ENCODE measurements at places on chromosomes 2 and 18.
A peak's percentile ranks its signal among the peaks of the same experiment; 100 is the strongest.

DNA sequence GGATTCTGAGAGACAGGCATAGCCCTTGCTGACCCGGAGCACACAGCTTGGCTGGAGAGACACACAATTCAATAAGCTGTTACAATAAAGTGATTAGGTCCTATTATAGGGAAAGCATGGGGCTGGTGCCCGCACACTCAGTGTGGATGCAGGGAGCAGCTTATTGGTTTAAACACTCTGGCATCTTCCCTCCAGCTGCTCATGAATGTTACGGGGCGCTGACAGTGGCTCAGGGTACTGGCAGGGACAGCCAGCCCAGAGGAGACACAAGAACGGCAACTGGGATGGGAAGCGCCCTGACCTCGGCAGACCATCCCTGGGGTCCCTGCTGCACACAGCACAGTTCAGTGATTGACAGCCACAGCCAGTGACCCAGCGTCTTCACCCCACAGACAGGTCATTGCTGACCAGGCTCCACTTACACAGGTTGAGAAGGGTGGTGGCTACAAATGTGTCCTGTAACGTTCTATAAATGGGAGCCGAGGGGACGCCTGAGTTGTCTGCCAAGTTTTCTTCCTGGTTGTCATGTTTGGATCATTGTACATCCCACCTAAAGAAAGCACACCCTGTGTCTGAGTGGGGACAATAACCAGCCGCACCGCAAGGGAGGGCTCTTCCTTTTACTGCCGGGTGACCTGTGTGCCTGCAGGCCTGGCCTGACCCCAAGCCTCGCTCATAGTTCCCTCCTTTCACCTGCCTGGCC lies 60.3 kb downstream of the SH3BP4 start:
- no peak for DNase-seq

- DNase-seq: no peak
Measured at GRCh38 chr2:232632904-232633412, 446 bp upstream of the EFHD1 start.

GRCh38 chr18:70417847-70418246 lies 129.0 kb downstream of the SOCS6 start:
- DNase-seq: no peak

DNA sequence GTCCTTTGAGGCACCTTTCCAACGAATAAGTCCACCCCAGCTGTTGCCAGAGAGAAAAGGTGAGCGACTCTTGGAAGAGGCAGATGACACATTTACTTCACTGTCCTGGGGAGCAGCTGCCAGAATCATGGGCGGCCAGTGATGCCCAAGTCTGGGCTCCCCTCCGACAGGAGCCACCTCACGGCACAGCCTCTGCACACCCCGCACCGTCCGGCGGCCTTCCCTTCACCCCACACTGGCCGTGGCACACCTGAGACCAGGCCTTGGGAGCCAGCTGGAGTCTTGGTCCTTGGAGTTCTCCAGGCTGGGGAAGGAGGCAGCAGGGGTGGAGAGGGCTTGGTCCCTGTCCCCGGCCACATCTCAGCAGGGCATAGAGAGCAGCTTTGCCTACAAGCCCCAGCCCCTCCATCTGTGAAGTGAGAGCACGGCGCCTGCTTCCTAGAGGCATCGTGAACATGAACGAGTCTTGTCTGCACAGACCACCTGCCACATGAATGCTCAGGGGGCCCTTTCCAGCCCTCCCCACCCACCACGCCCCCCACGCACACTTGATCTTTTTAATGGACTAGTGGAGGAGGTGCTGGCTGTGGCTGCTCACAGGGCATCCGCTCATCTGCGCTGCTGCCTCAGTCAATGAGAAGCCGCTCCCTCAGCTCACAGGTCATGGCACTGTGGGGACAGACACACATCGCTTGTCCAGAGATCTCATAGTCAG lies 400.2 kb upstream of the MYT1L start:
- no peak for DNase-seq

- no peak for DNase-seq
Measured at GRCh38 chr2:240328526-240328925, 106.9 kb upstream of the GPC1 start.

- DNase-seq: no peak
Measured at GRCh38 chr2:218218268-218219185, 1.5 kb downstream of the ARPC2 start.

DNA sequence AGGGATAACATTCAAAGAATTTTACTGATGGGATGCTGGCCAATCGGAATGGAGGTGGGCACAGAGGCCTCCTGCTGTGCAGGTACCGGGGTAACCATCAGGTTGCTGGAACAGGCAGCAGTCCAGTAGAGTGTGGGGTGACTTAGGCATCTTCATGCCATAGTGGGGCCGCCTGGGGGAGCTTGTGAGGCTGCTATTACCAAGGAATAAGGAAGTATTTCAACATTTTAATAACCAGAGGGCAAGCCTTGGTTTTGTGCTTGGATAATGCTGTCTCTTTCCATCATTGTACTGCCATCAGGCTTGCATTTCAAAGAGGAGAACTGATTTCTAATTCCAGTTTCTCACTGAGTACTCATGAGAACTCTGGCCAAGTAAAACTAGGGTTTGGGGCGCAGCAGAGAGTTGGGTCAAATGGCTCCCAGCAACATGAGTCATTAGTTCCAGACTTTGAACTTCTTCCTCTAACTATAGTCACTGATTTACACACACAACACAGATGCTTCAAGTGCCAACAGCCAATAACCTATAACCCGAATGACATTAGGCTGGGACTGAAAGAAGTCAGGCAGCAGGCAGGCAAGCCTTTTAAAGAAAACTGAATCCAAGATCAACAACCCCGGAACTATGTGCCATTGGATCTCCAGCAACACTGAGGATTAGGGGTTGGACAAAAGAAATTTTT lies 56.1 kb upstream of the FHL2 start:
- no peak for DNase-seq

- no peak for DNase-seq
Measured at GRCh38 chr18:12021077-12021476, 39.8 kb downstream of the IMPA2 start.

DNA sequence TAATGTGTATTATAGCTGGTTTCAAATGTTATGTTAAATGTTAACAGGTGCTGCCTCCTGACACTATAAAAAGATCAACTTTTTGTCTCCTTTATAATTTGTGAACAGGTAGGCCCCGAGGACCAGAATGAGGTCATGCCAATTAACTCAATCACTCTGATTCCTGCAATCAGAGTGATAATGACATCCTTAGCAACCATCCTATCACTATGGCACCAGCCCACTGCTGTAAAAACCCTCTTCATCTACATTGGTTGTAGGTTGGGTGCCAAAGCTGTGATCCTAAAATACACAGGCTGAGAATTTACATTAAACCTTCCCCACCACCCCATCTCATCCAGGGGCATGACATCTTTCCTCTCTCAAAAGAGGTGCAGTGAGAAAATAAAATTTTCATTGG lies 103.5 kb downstream of the CPO start:
- DNase-seq: no peak

DNA sequence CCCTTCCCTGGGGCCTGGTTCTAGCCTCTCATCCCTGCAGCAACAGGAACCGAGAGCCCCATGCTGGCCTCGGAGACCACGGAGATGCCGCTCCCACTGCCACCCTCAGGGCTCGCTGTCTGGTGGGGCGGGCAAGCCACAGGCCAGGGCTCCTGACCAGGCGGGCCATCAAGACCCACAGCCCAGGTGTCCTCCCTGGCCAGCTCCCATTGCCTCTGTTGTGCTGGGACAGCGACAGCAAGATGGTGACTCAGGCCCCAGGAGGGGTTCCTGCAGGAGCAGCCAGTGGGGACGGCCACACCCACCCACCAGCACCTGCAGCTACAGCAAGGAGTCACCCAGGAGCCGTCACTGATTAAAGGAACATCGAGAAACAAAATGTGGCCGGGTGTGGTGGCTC lies 7.4 kb downstream of the KLHL30 start:
- no peak for DNase-seq

GRCh38 chr18:77870199-77870598 lies 620.6 kb downstream of the GALR1 start:
- no peak for DNase-seq

DNA sequence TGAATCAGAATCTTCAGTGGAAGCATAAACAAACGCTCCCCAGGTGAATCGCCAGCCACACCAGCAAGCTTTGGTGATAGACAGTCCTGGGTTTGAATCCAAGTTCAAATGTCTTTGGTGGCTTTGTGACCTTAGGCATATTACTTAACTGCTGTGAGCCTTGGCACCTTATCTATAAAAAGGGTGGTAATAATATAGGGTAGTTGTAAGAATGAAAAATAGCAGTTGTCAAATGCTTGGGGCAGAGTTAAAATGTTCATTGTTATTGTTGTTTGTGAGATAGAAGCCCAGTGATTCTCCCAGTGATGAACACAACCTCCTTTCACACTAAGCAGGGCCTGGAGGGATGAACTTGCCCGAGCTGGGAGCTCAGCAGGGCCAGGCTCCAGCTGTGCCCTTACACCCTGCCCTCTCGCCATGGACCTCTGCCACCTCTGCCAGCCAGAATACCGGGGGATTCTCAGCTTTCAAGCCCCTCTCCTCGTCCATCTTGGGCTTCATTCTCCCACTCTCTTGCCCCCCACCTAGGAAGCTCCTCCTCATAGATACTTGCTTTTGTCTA lies 6.1 kb upstream of the TMBIM1 start:
- DNase-seq: no peak

DNA sequence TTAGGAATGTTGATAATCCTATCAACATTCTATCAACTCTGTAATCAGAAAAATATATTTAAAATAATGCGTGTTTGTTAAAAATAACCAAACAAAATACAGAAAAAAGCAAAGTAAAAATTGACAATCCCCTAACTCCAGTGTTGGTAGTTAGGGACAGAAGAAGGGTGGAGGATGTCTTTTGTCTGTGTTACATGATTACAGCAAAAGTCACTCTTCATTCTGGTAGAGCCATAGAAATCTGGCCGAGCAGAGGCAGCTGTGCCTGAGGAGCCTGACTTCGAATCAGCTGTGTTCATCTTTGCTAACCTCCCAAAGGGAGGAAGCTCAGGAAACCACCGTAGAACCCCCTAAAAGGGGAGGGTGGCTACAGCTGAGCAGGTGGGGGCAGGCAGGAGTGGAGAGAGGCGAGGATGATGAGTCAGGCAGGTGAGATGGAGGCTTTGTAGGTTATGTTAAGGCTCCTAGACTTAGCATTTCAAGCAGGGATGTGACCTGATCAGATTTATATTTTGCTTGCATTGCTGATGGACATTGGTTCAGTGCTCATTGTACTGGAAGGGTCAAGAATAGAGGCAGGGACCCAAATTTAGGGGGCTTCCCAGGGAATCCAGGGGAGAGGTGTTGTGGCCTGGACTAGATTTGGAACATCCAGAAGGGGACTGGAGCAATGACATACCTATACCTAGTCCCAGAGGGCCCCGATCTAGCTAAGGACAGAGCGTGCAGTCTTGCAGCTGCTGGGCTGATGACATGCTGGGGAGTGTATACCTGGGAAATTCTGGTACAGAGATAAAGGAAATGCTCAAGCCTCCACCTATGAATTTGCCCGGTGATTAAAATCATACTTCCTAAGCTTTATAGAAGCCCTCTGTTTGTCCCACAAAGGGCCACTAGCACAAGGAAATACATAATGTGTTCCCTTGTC lies 95.7 kb downstream of the NEDD4L start:
- no peak for DNase-seq

GRCh38 chr2:239302083-239302807 lies 98.6 kb downstream of the HDAC4 start:
- DNase-seq: no peak

GRCh38 chr2:132646540-132647108 lies 23.4 kb downstream of the LYPD1 start:
- no peak for DNase-seq

- no peak for DNase-seq
Measured at GRCh38 chr18:57737400-57738060, 65.6 kb downstream of the ATP8B1 start.

- DNase-seq: peak; percentile 62
Measured at GRCh38 chr2:216516730-216517350, 18.2 kb downstream of the RPL37A start.

DNA sequence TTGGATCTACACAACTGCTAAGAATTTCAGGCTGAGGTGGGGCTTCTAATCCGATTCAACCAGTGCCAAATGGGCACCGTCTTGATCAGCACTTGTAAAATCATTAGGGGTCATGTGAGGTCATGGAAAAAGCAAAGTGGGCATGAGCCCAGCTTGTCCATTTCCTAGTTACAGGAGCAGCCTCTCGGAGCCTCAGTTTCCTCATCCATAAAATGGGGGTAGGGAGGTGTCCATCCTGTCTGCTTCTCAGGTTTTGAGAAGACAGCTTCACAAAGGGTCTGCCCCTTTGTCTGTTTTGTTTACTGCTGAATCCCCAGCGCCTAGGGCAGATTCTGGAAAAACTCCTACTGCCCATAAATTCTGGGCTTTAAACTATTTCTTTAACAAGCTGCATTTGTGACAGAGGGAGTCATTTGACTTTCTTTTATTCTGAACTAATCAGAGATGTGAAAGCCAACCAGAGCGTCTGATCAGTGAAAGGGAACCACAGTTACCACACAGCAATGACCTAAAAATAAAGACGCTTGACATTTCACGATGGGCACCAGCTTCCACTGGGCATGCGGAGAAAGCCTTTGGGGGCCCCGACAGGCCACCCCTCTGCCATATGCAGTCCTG lies 38.9 kb downstream of the DNMT3A start:
- DNase-seq: peak; percentile 28

DNA sequence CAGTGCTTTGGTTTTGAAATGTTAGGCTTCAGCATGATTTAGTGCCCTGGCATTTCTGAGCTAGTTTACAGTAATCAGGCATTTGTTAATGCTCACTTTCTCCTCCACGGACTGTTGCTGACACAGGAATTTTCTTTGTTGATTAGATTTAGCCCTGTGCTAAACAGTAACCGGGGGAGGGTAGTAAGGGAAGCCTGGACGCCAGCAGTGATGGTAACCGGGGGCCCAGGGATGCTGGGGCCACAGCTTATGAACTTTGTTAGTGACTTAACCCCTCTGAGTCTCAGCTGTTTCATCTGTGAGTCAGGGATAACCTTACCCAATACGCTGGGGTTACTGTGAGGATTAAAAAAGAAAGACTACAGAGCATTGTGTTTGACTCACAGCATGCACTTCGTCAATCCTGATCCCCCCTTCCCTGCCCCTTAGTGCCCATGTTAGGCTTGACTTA lies 33.5 kb downstream of the KLHL29 start:
- no peak for DNase-seq

DNA sequence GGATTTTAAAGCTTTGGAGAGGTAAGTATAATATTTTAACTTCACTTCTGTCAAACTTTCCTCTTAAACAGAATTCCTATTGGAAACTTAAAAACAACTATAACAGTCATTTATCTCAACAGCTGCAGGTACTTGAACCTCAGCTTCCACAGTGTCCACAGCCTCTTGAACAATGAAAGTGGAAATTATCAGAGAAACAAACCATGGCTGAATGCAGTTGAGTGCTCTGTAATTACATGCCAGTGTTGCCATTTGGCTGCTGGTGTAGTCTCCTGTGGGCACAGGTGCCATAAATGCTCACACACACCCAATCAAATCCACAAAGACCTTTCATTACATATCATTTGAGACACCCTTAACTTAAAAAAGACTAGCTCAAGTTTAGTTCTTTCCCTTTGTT lies 125.1 kb downstream of the CPS1 start:
- no peak for DNase-seq

DNA sequence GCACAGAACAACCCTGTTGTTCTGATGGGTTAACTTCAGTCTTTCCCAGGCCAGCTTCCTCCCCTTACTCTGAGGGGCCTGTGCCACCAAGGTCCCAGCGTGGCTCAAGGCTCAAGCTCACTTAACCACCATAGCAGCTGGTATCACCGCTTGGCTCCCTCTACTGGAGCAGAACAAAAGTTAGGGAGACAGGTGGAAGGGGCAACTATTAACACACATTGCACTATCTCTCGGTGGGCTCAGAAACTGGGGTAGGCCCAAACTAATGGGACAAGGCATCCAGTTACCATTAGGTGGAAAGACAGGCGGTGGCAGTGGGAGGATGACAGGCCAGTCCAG lies 88.7 kb upstream of the ATL2 start:
- DNase-seq: peak; percentile 48
